ENCODE measurements at places on chromosomes 13 and 19.
A peak's percentile ranks its signal among the peaks of the same experiment; 100 is the strongest.

DNA sequence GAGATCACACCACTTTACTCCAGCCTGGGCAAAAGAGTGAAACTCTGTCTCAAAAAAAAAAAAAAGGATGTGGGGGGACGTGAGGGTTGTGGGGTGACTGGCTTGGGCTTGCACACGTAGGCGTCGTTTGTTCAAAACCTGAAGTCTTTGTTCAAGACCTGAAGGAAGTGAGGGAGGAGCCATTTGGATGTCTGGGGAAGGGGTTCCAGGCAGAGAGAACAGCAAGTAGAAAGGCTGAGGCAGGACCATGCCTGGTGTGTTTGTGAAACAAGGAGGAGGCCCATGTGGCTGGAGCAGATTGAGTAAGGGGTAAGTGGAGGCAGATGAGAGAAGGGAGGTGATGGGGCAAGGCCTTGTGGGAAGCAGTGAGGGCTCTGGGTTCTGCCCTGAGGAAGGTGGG, 27.8 kb downstream of the PIN1 start:
- no peak overlapping the region for H3K27ac ChIP-seq
- peaks cover 11% of the 10 kb centered on the region for H3K4me1 ChIP-seq
- no peak overlapping the region for H3K4me3 ChIP-seq

DNA sequence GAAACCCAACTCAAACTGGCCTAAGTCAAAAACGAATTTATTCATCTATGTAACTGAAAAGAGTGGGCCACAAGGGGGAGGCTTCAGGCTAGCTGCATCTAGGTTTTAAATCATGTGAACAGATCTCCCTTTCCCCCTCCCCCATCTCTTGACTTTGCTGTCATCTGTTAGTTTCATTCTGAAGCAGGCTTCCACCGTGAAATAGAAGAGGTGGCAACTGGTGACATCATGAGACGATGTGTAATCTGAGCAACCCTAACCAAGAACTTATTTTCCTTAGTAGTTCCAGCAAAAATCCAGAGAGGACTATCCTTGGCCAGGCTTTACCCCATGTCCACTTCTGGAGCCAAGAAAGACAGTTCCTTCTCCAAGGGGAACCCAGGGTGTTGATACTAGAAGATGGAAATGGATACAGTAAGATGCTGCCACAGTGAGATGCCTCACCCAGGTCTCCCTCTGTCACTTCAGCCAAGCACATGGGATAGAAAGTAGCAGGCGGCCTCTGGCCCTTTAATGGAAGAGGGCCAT, 9.4 kb downstream of the SAMD4B start:
- H3K27me3 ChIP-seq = no peaks in the 10 kb centered on the region
- no peak overlapping the region for H3K27ac ChIP-seq
- no peak overlapping the region for H3K4me3 ChIP-seq
- H3K4me1 ChIP-seq = no peaks in the 10 kb centered on the region

DNA sequence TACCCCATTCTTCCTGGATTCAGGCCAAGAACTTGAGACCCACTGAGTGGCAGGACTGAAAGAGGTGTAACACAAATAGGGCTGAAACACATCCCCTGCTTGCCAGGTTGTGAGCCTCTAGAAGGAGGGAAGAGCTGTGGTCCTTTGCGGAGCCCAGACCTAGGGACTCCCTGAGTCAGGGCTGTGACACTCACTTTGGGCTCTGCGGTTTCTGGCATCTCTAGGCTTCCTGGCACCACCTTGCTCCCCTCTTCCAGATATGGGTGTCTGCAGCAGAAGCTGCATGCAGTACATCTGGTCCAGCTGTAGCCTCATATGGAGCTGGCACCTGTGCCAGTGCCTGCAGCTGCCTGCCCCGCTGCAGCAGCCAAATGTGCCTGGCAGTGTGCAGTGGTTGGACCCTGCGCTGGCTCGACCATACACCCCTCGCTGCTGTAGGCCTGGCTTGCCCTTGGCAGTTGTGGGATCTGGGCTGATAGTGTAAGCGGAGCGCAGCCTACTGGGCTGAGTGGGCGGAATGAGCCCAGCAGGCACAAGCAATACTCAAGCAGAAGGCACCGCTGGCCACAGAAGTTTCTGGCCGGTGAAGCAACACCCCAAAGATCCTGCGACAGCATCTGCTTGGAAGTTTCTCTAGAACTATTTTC, 290.4 kb downstream of the SLITRK6 start:
- no peak overlapping the region for H3K27ac ChIP-seq
- H3K4me3 ChIP-seq = no peak overlapping the region
- H3K27me3 ChIP-seq = no peaks in the 10 kb centered on the region
- no peaks in the 10 kb centered on the region for H3K4me1 ChIP-seq
- peak; percentile 46 for DNase-seq
- H3K36me3 ChIP-seq = no peaks in the 10 kb centered on the region

- H3K36me3 ChIP-seq = no peaks in the 10 kb centered on the region
- H3K4me3 ChIP-seq = no peak overlapping the region
- H3K27me3 ChIP-seq = no peaks in the 10 kb centered on the region
- no peak overlapping the region for H3K27ac ChIP-seq
- no peak for DNase-seq
Measured at GRCh38 chr13:46536341-46536740, 16.6 kb upstream of the LRCH1 start.

All from GM23338 (cell line).